Left renal pelvis (tissue), 4 donors: ENCODE measurements at places on chromosomes 4 and X.

GRCh38 chrX:44570522-44570921 is 27.9 kb upstream of the FUNDC1 start:
- no peak for DNase-seq

- no peak for DNase-seq
These were observed 4.0 kb upstream of the ABLIM2 start for GRCh38 chr4:8162625-8163024.

DNA sequence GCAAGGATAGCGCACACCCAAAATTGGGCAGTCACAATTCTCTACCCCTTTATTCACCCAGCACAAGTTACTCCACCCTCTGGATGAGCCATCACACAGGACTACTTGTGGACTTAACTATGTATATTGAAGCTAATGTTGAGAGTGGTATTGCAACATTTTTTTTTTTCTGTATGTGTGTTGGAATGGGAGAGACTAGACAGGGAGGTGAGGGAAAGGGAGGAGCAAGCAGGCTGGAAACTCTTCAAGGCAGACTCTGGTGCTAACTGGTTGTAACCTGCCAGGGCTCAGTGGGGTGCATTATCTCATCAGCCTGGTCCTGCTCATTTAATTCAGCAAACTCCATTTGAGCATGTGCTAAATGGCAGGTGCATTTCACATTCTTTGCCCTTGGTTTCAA is 18.4 kb upstream of the CWH43 start:
- no peak for DNase-seq

DNA sequence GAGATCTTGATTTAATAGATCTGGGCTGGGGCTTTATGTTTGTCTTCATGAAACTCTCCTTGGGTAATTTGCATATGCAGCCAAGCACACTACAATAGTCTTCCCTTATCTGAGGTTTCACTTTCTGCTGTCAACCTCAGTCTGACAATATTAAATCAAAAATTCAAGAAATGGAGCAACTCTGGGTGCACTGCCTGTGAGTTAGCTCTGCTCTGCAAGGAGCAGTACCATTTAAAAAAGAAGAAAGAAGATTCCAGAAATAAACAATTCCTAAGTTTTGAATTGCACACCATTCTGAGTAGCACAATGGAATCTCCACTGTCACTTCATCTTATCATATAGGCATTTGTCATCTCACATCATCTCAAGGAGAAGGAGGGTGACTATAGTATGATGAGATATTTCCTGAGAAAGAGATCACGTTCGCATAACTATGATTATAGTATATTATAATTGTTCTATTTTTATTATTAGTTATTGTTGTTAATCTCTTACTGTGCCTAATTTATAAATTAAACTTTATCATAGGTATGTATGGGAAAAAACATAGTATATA is 9.4 kb downstream of the FNIP2 start:
- no peak for DNase-seq

GRCh38 chr4:153887217-153887616 is 98.3 kb upstream of the SFRP2 start:
- DNase-seq = no peak

DNA sequence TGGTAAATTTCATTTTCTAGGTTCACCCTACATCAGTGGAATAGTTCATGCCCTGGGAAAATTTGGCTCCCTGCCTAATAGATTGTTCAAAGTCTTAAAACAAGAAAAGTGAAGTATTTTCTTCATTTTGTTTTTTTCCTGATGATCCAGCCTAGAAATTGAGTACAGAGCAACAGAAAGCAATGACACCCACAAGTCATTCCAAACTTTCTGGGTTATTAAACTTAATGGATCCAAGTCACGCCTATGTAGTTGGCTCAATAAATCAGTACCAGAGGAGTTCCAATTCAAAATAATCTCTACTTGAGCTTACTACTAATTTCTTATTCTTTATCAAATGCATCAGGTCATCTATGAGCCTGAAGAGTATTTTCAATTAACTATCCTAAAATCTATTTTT is 937.6 kb upstream of the SLIT2 start:
- DNase-seq = no peak

GRCh38 chr4:6693231-6694176 is at the start of gene S100P:
S100P (plus strand) TSS chr4:6693878; CDS start chr4:6693933, 55 bp downstream.
- no peak for DNase-seq

DNA sequence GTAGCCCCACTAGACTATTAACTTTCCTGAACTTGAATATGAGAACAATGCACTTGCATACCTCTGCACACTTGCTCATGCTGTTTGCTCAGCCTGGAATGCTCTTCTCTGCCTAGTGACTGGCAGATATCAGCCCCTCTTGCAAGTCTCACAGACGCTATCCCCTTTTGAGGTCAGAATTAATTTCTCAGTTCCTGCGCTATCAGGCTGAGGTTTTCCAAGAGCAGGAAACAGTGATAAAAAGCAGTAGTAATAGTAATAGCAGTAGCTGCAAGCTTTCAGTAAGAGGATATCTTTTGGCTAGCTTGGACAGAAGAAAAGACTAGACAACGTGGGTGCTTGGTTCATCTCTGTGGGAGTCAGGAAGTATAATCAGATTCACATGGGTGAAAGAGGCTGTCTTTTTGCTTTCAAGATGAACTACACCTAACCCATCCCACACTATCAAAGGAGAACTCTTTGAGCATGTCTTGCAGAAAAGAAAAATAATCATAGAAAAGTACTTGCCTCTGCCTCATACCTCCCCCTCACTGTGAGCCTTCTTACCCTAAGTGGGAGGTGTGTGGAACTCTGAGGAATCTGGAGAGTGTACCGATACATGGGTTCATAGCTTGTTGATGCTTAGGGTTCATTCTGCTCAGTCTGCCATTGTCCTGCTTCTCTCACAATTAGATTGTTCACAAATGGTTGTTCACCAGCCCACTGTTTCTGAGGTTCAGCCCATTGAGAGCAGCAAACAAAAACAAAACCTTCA is 11.3 kb upstream of the DRP2 start:
- no peak for DNase-seq

DNA sequence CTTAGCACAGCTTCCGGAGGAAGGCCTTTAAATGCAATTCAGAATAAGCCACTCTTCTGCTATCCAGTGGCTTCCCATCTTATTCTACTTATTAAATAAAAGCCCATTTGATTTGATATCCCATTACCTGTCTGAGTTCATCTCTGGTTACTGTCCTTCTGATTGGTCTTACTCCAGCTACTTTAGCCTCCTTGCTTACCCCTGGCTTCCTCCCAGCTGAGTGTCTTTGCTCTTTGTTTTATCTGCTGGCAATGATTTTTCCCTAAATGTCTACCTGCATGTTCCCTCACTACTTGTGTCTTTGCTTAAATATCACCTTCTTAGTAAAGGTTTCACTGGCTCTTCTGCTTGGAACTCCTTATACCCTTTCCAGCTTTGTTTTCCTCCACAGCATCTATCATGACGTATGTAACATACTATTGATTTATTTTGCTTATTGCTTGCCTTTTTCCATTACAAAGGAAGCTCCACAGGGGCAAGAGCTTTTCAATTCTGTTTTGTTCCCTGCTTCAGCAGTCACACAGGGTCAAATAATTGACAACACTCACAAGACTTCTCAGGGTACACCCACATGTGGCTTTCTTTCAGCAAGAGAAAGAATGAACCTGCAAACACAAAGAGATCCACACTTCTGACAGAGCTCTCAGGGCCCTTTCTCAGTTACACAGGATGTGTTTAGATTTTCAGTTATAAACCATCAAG is 63.8 kb downstream of the TBC1D19 start:
- no peak for DNase-seq

- no peak for DNase-seq
These were observed 33.0 kb downstream of the GALNTL6 start for GRCh38 chr4:171846232-171846631.

- no peak for DNase-seq
These were observed 137.1 kb downstream of the PJA1 start for GRCh38 chrX:69028006-69028760.

DNA sequence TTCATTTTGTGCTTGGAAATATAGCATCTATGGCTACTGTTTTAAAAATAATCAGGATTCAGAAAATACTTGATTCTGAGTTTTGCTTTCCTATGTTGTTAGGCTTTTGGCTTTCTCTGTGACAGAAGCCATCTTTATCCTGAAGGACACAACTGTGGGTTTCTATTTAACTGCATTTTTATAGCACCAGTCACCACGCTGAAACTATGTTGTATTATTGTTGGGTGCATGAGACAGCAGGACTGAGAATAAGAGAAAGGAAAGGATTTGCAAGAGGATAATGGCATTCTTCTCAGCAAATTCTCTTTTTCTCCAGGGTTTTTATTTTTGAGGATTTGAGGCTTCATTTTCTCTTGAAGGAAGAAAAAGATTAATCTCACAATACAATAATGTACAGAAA is 10.1 kb upstream of the NEUROG2 start:
- DNase-seq = no peak

GRCh38 chr4:42302348-42302747 is 94.9 kb upstream of the SHISA3 start:
- DNase-seq = no peak

- DNase-seq = no peak
These were observed 113.9 kb downstream of the NYX start for GRCh38 chrX:41561045-41561444.
